T-helper 2 cell (primary cell): ENCODE measurements at places on chromosomes 1 and 21.

DNA sequence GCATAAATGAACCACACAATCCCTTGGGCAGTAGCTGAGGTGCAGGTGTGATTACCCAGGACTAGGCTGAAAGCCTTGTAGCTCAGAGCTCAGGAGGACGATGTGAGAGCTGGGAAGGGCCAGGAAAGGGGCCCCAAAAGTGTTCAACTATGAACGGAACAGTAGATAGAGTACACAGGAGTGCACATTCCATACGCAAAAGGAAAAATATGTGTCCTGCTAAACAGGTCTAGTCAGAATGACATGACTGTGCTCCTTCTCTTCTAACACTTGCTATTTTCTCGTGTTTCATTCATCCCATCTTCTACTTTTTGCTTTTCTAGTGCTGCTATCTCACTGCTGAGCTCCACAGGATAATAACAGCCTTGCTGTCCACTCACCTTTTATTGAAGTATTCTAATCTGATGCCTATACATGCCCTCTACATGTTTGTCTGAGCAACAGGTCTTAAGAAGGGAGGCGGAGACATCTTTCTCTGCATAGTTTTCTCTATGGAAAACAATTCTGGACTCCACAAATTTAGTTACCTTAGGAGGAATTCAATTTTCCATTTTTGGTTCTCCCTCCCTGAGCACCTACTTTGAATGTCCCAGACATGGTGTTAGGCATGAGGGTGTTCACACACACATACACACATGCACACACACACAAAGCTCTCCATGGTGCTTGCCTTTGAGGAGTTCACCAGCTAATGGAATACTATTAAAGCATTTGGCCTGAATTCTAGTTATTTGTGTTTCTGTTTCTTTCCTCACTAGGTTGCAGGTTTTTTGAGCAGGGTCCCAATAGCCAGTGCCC is 3.4 kb downstream of the S100A10 start:
- DNase-seq: no peak

DNA sequence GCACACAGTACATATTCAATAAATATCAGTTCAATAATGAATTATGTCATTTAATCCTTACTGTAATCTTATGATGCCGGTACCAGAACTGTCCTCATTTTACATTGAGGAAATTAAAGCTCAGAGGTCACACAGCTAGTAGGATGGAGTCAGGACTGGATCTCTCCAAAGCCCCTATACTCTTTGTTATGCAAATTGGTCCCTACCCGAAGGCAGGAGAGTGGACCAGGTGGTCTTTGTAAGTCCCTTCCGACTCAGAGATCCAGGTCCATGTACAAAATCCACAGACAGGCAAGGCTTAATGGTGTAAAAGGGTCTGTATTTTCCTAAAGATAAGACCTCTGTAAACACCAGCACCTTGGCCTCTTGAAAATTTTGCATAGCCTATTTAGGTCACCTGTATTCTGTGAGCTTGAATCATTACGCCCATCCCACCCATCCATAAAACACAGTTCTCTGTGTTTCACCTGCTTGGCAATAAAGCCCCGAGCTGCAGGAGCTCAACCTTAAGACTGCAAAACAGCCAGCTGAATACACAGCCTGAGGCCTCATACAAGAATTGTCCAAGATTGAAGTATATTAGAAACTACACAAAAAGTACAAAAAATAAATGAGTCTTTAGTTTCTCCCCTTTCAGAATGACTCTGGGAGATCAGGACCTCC is 41.7 kb downstream of the PLXNA2 start:
- DNase-seq: no peak

DNA sequence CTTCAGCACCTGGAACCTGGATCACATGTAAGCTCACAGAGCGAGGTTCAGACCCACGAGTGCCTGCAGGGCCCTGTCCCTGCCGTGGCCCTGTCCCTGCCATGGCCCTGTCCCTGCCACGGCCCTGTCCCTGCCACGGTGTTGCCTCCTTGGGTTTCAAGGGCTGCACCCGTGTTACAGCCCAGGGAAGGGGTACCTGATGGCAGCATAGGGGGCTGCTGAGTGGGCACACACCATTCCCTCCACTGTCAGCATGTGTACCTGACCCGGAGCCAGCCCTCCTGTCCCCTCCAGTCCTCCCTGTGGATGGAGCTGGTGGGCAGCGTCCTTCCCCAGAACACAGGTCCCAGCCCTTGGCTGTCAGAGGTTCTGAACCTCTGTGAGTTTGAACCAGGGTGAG is 15.3 kb downstream of the DFFB start:
- no peak for DNase-seq

DNA sequence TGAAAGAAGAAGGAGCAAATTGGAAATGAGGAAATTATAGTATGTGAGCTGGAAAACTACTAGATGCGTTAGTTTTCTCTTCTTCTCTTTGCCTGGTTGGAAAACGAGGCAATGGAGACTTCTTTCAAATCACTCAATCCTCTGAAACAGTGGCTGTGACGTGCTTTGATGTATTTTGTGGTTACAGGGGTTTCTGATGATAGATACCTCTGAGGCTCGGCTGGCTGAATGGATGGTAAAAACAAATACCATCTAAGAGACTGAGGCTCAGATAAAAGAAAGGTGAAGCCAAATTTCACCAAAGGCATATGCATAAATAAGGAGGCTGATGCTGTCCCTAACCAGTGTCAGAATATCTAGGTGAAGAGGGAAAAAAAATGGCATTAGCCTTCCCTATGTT is 15.1 kb downstream of the MAB21L3 start:
- no peak for DNase-seq

DNA sequence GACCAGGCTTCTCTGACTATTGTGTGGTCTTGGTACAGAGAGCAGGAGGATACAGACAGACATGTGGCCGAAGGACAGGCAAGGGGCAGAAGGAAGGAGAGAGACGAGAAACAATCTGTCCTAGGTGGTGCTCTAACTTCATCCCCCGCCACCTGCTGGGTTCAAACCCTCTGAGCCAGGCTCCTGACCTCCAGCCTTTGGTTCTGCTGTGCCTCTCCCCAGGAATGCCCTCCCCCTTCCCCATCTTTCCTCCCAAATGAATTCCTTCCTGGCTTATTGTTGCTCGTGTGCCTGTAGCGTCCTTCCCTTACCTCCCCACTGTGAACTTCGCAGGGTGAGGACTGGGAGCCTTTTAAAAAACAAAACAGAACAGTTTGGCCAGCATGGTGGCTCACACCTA is 5.4 kb downstream of the TCEA3 start:
- no peak for DNase-seq

- DNase-seq: no peak
Observed at GRCh38 chr1:161482610-161483009, 22.6 kb upstream of the FCGR2A start.

DNA sequence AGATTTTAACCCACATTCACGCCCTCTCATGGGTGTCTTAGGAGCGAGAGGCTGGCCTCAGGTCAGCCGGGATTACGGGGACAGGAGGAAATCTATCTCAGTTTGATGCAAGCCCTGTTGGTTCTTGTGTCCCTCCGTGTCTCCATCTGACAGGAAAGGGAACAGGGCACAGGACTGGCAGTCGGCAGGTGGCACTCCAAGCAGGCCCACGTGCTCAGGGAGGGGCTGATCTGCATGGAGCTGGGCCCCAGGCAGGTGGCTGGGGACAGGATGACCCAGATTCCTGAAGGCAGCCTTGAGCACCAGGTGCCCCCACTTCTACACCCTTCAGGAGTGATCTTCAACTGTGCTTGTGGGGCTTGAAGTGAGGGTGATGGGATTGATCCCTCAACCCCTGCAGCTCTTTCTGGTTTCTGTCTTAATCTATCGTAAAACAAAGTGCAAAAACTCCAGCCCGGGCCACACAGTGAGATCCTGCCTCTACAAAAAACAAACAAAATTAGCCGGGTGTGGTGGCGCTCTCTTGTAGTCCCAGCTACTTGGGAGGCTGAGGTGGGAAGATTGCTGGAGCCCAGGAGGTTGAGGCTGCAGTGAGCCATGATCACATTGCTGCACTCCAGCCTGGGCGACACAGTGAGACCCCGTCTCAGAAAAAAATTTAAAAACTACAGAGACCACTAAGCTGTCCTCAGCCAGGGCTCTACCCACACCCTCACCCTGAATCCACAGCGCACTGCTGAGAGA is 8.3 kb downstream of the PLEKHG5 start:
- no peak for DNase-seq

GRCh38 chr1:162230096-162230495 is 146.6 kb downstream of the SPATA46 start:
- DNase-seq: no peak

GRCh38 chr1:25174363-25174729 is 58.0 kb downstream of the SYF2 start:
- no peak for DNase-seq

DNA sequence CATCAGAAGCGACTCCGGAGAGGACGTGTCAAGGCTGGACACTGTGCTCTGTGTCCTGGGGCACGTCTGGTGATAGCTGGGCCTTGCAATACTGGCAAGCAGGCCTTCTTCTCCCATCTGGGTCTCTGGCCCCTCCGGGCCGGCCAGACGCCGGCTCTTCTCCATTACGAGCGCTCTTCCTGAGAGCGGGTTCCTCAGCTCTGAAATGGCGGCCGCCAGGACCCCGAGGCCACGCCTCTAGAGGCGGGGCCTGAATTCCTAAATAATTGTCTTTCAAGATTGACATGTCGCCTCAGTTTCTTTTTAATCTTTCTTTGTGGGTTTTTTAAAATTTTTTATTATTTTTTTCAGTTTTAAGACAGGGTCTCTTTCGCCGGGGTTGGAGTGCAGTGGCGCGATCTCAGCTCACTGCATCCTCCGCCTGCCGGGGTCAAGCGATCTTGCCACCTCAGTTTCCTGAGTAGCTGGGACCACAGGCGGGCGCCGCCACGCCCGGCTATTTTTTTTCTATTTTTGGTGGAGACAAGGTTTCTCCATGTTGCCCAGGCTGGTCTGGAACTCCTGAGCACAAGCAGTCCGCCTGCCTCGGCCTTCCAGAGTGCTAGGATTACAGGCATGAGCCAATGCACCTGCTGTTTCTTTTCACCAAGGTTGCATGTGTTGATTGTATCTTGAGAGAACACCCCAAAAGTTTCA is 9.2 kb downstream of the RNF2 start:
- no peak for DNase-seq

- no peak for DNase-seq
Observed at GRCh38 chr21:42261829-42262200, 42.9 kb downstream of the ABCG1 start.

- no peak for DNase-seq
Observed at GRCh38 chr1:106523497-106523896, 533.0 kb upstream of the PRMT6 start.

DNA sequence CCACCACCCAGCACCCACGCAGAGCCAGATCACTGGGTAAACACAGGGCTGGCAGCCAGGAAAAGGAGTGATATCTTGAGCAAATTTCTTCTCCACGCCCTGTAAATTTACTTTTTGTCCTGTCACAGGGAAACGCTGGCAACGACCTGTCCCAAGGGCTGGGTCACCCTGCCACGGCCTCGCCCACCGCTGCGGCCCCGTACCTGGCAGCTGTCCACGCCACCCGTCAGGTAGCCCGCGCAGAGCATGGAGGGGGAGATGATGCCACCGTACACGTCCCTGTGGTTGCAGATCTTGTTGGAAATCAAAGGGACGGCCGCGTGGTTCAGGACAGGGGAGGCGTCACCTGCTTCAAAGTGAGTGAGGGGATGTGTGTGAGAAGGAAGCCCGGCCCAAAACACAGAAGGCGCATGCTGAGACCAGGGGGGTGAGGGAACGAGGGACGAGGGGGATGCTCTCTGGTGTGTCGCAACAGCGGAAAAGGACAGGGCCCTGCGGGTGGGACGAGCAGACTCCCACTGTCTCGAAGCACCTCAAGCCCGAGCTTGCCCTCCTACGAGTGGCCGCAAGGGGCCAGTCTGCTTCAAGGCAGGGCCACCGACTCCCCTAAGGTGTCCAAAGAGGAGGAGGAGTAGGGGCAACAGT is 10.1 kb upstream of the TFF1 start:
- DNase-seq: no peak
